ENCODE measurements at places on chromosomes 7 and 10.

DNA sequence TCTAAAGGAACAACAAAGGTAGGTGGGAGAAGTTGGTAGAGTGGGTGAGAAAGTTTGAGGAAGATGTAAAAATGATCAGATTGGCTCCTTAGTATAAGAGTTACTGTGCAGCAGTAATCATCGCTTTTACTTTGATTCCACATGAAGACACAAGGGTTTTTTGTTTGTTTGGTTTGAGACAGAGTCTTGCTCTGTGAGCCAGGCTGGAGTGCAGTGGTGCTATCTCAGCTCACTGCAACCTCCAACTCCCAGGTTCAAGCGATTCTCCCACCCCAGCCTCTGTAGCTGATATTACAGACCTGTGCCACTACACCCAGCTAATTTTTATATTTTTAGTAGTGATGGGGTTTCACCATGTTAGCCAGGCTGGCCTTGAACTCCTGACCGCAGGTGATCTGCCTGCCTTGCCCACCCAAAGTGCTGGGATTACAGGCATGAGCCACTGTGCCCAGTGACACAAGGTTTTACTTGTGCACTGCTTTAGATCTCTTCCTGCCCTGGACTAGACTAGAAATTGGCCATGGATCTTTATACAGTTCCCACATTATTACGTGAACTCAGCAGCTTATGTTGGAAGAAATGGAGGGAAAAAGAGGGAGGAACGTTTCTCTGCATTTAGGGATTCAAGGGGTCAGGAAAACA is 10.7 kb downstream of the LUC7L2 start:
- no peak for DNase-seq

GRCh38 chr7:910931-911431 is 34.6 kb downstream of the GET4 start:
- DNase-seq = no peak

- no peak for DNase-seq
These were observed 472.0 kb upstream of the FZD8 start for GRCh38 chr10:36114141-36114540.

DNA sequence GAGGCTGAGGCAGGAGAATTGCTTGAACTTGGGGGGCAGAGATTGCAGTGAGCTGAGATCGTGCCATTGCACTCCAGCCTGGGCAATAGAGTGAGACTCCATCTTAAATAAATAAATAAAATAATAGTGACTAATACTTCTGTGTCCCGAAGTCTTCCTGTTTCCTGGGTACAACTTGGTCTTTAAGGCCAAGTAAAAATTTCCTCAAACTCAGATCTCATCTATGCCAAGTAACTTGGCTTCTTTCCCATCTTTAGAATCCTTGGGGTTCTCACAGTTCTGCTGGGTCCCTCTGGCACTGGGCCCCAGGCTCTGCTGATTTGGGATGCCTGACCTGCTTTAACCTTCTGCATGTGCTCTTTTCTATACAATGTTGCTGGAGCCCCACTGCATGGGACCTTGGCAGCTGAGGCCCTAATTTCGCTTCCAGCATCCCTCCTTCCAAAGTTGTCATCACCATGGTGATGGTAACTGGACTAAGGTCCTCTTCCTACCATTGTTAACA is 22.7 kb upstream of the AKR1B10 start:
- DNase-seq = no peak

- DNase-seq = no peak
These were observed 169.9 kb upstream of the ASAH2 start for GRCh38 chr10:50421026-50421719.

DNA sequence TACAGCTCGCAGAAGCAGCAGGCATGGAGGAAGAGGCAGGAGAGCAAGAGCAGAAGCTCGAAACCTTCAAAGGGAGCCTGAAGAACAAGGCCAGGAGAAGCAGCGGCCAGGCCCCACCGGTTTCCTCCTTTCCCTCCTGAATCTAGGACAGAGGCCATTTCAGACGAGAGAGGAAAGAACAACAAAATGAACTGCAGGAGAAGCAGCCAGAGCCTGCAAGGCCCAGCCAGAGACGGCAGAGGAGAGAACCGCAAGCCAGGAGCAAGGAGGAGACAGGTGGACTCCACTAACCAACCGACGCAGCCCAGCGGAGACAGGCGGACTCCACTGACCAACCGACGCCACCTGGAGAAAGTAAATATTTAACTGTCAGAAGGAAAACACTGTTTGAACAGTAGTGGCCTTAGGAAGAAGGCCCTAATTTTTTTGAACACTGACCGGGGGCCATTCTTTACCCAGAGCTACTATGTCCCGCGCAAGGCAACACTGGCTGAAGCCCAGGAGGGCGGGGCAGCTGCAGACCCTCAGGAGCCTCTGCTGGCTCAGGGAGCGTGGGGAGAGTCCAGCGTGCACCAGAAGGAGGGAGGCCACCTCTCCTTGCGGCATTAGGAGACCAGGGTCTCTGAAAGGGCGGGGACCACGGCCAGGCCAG is 559.2 kb downstream of the PTPRN2 start:
- DNase-seq = no peak

DNA sequence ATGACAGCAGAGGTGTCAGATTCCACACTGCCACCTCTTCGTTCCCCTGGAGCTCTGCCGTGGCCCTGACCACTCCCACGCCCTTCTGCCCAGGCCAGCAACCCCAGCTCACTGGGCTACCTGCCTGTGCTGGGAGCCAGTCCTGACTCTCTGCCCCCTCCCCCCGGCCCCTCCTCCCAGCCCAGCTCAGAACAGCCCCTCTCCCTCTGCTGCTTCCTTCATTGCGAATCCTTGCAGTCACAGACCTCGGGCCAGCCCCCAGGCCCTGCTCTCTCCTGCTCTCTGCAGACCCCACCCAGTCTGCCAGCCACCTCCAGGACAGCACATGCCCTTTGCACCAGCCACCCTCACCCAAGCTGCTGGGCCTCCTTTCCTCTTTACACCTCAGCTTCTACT is 60.4 kb downstream of the TCERG1L start:
- no peak for DNase-seq

DNA sequence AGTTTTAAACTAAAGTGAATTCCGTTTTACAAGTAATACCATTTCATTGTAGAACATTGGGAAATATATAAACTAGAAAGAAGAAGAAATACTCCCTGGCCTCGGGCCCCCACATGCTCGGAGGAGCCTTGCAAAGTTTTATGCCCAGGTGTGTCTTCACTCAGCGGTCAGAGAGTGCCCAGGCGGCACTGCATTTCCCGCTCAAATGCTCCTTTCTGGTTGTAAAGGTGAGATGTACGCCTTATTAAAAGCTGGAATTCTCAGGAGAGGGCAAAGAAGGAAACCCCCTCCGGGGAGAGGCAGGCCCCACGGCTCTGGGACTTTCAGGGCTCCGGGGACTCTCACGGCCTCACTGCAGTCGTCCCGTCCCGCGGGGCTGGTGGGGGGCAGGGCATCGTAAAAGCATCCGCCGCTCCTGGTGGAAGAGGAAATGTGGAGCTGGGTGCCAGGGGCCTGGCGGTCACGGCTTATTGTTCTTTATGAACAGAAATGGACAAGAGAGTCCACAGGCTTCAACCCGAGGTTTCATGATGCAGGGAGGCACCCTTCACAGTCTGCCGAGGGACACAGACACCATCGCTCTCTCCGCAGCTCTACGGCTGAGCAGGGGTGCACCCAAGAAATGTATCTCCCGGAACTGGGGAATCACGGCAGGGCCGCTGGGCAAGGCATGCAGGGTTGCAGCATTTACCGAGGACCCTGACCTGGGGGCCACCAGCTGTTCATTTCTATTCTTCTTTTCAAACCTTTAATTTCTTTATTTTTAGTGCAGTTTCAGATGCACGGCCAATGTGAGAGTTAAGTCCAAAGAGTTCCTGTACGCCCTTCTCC is 47.7 kb upstream of the INPP5A start:
- no peak for DNase-seq

- no peak for DNase-seq
These were observed 205.4 kb downstream of the ARHGAP12 start for GRCh38 chr10:31723106-31723750.

DNA sequence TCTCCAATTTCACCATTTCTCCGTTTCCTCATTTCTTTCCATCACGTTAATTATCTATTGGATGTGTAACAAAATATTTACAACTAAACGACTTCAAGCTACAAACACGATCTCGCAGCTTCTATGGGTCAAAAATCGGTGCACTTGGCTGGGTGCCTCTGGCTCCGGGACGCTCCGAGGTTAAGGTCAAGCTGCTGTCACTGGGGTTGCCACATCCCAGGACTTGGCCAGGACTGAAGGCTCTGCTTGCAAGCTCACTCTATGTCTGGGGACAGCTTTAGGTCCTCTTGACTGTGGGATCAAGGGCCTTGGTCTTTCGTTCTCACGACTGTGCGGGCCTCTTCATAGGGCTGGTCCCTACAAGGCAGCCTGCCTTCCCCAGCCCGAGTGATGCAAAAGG is 159.7 kb downstream of the CCDC3 start:
- DNase-seq = no peak
